ENCODE measurements at places on chromosomes 6 and 20.
A peak's percentile ranks its signal among the peaks of the same experiment; 100 is the strongest.

DNA sequence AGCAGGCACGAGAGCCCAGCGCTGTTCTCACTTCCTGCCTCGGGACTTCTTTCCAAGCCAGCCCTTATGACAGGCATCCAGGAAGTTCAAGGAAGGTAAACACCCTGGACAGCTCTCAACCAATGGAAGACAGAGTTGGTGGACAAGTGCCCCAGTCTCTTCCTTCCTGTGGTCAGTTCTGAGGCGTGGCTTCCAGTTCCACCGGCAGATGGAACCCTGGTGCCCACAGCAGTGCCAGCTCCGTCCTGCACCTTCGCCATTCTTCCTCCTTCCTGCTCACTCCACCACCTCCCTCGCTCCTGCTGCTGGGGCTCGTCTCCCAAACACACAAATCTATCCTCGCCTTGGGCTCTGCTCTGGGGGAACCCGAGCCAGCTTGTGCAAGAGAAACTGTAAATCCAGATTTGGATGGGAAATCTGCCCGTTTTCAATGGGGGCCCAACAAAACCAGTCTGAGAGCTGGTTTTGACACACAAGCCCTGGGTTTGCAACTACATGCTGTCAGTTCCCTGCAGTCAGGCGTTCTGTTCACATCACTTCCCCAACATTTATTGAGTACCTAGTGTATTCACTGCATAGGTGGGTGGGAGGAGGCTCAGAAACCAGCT is 162.7 kb downstream of the GRM4 start:
- no peak for DNase-seq

GRCh38 chr6:38502423-38502822 is 137.3 kb downstream of the BTBD9 start:
- DNase-seq, result no peak

GRCh38 chr20:49676581-49677291 is 36.9 kb downstream of the B4GALT5 start:
- no peak for DNase-seq

- DNase-seq, result peak; percentile 17
Measured at GRCh38 chr6:20946022-20946421, 411.8 kb downstream of the CDKAL1 start.

- no peak for DNase-seq
Measured at GRCh38 chr20:53964067-53964466, 106.3 kb downstream of the BCAS1 start.

- DNase-seq, result no peak
Measured at GRCh38 chr20:20932156-20932555, 174.0 kb downstream of the LINC00237 start.

DNA sequence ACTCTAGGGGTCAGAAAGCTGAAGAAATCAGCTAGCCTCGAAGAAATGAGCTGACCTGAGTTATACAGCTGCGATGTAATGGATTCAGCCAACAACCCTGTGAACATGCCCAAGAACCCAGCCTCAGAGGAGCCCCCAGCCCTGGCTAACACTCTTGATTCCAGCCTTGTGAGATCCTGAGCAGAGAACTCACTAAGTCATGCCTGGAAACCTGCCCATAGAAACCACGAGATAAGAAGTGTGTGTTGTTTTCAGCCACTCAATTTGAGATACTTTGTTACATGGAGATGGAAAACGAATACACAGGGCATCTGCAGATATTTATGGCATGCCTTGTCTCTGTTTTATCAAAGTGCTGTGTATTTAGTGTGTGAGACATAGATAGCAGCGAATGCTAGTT is 265.2 kb downstream of the QKI start:
- no peak for DNase-seq

GRCh38 chr6:19849196-19849595 is 12.0 kb downstream of the ID4 start:
- no peak for DNase-seq

- DNase-seq, result peak; percentile 16
Measured at GRCh38 chr6:10759884-10760329, 12.3 kb downstream of the TMEM14B start.

DNA sequence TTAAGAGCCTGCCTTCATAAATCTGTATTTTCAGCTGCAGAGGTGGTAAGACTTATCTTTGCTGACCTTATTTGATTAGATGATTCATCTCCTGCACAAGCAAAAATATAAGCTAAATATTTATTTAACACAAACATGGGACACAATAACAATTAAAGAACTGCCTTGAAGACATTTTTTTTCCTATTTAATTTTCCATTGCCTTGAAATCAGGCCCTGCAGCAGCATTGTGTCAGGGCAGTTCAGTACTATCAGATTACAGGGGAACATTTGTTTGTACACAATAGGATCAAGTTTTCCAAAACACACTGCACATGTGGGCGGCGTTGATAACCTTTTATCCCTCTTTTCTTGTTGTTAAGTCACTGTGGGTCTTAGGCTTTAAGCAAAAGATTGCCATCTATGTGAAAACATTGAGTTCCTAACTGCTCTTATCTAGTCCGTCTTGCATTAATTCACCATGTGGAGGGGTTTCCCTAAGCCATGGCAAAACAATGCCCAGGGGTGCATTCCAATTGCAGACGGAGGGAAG is 7.4 kb downstream of the ADGRF5 start:
- no peak for DNase-seq

GRCh38 chr20:37238426-37238825 is 23.2 kb downstream of the GHRH start:
- DNase-seq, result no peak

DNA sequence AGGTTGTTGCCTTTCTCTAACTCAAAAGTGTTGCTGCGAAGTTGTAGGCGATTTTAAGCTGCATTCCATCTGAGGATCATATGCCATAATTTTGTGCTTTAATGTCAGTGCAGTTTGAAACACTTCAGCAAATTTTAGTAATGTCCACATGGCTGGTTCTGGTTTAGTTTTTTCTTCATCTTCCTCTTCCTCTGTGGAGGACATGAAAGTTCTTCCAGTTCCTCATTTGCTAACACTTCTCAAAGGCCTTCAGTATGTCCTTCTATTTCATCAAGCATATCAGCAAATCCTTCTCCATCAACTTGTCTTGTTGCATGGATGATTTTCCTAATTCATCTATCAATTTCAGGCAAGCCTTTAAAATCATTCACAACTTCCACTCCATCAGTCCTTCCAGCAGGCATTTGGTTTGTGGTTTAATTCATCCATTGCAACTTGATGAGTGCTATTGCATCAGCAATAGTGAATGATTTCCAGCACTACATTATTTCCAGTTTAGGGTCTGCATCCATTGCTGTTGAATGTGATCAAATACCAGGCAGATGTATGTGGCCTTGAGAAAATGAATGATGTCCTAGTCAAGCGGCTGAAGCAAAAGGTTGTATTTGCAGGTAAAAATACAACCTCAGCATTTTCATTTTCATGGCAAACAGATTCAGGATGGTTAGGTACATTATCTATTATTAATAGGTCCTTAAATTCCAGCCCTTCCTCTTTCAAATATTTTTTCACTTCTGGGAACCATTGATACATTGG is 20.2 kb downstream of the SHLD1 start:
- DNase-seq, result no peak

DNA sequence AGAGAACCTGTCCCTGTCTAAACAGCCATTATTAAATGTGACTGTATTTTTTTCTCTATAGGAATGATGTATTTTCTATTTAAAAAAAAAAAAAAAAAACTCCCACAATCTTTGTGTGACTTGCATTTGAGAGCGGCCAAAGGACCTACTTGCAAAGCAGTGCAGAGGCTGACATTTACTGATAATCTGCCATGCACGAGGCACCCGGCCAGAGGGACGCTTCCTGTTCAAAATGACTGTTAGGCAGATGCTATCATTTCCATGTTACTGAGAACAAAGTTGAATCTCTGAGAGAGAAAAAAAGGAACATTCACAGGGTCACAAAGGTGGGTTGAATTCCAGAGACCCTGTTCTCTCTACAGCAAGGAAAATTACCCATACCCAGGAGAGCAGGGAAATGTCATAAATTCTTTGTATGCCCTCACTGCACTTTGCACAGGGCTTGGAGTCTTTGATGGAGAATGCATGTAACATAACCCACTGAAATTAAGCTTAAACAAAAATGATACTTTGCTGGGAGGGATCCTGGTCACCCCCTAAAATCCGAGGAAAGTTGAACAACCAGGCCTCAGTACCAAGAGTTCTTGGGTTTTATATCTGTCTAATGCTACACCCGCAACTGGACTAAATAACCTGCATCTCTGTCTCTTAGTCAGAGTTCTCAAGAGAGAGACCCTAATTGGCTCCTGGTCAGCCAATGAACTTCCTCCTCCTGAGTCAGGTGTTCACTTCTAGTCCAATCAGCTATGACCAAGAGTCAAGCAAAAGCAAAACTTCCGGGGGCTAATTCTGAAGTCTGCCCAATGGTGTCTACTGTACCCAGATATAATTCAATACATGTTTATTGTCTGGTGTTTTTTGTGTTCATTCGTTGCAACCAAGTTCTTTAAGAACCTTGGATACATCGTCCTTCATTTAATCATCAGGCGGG is 61.2 kb downstream of the GCLC start:
- DNase-seq, result no peak

DNA sequence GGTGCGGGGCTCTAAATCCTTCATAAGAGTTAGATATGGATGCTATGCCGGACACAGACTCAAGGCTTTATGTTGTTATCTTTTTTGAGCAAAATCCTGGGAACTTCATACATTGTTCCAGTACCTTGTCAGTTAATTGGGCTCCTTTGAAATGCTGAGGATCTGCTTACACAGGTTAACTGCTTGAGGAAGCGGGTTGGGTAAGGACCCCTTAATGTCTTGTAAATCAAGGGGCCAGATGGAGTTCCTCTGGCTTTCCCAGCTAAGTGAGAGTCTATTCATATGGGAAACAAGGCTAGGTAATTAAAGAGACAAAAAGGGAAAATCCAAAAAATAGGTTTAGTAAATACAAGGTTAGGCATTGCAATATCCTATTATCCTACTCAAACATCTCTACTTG is 141.5 kb downstream of the OR2B2 start:
- no peak for DNase-seq

- DNase-seq, result no peak
Measured at GRCh38 chr20:22616551-22616950, 32.2 kb upstream of the FOXA2 start.

DNA sequence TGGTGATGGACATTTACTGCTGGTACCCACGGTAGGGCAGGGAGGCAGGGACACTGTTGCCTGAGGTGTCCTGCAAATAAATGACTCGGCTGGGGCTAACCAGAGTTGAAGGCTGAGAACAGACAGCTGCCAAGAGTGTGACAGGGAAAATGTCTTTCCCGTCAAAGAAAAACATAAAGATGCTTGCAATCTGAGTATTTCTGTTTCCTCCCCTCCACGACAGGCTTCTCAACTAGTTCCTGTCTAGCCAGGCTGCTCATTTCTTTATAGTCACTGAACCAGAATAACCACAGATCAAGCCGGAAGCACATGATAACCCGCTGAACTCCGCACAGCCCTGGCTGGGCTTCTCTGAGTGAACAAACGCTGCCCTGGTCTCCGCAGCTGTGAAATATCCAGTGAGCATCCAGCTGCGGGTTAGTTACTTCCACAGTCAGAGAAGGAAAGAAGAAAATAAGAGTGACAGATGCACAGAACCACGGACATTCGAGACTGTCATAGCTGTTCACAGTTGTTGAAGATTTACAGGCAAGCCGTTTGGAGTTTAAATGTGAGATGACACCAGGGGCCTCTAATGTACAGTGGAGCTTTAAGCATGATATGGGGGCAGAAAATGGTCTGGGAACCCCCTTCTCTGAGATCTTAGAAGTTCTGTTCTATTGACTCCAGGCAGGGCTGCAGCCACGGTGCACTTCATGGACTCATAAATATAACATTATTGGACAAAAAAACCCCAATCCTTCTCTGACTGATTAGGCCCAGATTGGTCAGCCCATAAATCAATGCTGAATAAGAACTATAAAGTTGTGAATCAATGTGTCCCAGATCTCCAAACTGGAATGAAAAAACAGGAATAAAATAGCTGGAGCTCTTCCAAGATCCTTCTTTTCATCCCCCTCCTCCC is 299.9 kb upstream of the SUPT3H start:
- no peak for DNase-seq

- DNase-seq, result no peak
Measured at GRCh38 chr6:55014321-55015088, 159.8 kb upstream of the HCRTR2 start.

DNA sequence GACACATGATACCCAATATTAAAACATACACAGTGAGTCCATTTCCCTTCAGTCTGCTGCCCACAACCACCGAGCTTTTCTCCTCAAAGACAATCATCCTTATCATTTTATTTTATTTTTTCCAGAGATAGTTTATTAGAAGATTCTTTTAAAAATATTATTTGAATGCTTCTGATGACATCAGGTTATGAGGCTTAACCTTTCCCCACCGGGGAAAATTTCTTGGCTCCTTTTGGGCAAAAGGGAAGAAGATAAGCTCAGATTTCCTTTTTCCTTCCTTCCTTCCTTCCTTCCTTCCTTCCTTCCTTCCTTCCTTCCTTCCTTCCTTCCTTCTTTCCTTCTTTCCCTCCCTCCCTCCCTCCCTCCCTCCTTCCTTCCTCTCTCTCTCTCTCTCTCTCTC is 149.5 kb upstream of the CITED2 start:
- no peak for DNase-seq

DNA sequence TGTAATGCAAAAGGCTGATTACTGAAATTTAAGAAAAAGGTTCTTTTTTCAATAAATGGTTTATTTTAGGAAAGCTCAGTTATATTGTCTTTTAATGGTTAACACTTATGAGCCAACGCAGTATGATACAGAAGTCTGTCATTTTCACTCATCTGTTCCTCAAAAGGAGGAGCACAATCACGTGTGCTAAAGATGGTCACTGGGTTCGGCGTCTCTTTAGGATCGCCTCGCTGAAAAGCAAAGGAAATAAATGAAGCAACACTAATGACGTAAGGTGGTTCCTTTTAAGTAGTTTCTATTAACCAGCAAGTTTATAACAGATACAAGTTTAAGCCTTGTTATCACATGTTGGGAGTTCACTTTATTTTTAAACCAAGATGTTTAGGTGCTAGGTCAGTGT is 125.7 kb downstream of the MAP3K4 start:
- DNase-seq, result no peak

DNA sequence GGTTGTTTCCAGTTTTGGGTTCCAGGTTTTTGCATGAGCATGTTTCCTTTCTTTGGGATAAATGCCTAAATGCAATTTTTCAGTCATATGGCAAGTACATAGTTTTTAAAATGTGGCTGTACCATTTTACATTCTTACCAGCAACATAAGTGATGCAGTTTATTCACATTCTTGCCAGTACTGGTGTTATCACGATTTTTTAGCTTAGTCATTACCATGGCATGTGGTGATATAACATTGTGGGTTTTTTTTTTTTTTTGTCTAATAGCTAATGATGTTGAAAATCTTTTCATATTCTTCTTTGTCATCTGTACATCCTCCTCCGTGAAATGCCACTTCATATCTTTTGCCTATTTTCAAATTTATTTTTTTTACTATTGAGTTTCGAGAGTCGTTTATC is 2.9 kb upstream of the TDRD6 start:
- DNase-seq, result no peak

Measured in fibroblast of gingiva (primary cell).